Heart right ventricle (tissue), 16 donors: ENCODE measurements at places on chromosomes 11 and 22. TPM values are rescaled to one million over a fixed set of nuclear protein-coding genes. Genes with fewer than 3 reads are reported as not detected.

GRCh38 chr11:63699896-63700295, 18.6 kb downstream of the RTN3 start:
- H3K4me1 ChIP-seq: peaks cover 18% of the 10 kb centered on the region
- no peak overlapping the region for H3K4me3 ChIP-seq
- no peak for DNase-seq
- H3K27ac ChIP-seq: no peak overlapping the region
- H3K27me3 ChIP-seq: no peaks in the 10 kb centered on the region

Gene ART1
- not detected for total RNA-seq

GRCh38 chr11:78180751-78181150, 7.7 kb downstream of the KCTD21 start:
- DNase-seq: no peak
- no peaks in the 10 kb centered on the region for H3K36me3 ChIP-seq
- no peak overlapping the region for H3K4me3 ChIP-seq
- no peaks in the 10 kb centered on the region for H3K4me1 ChIP-seq

DNA sequence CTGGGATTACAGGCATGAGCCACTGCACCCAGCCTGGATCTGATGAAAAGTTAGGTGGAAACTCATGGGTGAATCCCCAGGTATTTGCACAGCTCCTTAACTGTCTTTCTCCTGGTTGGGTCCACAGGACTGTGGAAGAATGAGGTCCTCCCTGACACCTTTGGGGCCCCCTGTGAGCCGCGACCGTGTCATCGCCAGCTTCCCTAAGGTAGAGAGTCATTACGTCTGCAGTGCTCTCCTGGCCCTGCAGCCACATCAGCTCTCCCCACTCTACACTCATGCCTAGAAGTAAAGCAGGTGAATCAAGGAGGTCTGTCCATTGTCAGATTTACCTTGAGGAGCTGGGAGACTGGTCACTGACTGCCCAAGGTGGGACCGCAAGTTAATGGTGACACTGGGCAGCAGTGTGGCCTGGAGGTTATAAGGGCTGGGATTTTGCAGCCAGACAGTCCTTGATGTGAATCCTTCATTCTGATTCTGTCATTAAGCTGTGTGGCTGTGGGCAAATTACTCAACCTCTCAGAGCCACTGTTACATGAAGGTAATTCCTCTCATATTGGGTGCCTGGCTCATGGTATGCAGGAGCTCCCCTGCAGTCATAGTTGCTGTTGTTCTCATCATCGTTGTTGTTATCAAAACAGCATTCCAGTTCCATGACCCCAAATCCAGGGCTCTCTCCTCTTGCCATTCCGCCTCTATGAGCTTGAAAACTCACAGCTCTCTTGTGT, 1.4 kb downstream of the RAB36 start:
- no peak for DNase-seq
- peaks cover 8% of the 10 kb centered on the region for H3K27me3 ChIP-seq
- no peak overlapping the region for H3K27ac ChIP-seq
- H3K36me3 ChIP-seq: no peaks in the 10 kb centered on the region

Gene MPPED2
- total RNA-seq: 11.4 TPM

DNA sequence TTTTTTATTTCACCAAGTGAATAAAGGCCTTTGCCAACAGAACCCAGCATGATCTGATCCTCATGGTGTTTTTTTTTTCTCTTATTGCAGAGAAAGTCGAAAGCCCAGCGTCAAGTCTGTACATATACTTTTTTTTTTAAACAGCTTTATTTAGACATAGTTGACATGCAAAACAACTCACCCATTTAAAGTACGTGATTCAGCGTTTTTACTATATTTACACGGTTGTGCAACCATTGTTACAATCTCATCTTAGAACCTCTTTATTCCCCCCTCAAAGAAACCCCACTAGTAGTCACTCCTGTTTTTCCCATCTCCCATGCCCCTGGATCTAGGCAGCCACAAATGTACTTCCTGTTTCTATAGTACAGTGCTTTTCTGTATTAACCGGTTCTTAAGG, 20.6 kb upstream of the AP1B1 start:
- no peak for DNase-seq
- no peaks in the 10 kb centered on the region for H3K4me1 ChIP-seq
- no peak overlapping the region for H3K27ac ChIP-seq

GRCh38 chr11:23875176-23875850, 621.5 kb upstream of the LUZP2 start:
- no peak for DNase-seq
- H3K4me1 ChIP-seq: no peaks in the 10 kb centered on the region
- H3K4me3 ChIP-seq: no peak overlapping the region
- no peaks in the 10 kb centered on the region for H3K27me3 ChIP-seq
- no peak overlapping the region for H3K27ac ChIP-seq
- no peaks in the 10 kb centered on the region for H3K36me3 ChIP-seq

DNA sequence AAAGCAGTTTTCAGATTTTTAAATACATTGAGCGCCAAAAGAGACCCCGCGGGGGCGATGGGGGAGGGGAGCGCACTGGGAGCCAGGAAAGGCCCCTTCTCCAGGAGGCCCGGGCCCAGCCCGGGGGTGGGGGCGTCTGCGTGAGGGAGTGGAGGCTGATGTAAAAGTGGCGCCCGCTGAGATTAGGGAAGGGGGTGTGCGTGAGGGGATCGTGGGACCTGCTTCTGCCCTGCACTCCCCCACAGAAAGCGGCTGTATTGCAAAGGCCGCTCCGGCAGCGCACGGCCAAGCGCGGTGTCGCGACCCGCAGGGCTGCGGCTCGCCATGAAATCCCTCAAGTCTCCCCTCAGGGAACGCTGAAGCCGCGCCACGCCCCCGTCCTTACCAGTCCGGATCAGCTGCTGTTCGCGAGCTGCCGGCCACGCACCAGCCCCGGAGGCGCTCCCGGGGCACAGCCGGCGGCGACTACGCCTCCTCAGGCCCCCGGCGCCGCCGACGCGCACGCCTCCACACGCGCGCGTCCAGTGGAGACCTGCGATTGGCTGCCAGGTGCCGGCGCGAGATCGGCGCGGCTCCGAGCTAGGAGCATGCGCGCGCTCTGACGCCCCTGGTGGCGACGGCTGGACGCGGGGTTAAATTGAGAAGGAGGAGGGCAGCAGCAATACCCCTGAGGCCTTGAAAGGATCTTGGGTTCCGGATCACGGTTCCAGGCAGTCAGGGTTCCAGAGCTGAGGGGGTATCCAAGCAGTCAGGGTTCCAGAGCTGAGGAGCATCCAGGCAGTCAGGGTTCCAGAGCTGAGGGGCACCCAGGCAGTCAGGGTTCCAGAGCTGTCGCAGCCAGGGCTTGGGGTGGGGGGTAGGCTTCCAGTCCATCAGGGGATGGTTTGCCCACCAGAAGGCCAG, at the start of gene ZNF280B:
TSS of gene ZNF280B (minus strand) at position 469 of the 903 bp plus-strand sequence. CDS start 19,344 bp downstream, outside the sequence.
- H3K36me3 ChIP-seq: no peaks in the 10 kb centered on the region
- no peak within 1 kb of the TSS for H3K27ac ChIP-seq
- DNase-seq: peak; percentile 58

Gene TOP3B
- 10.1 TPM for total RNA-seq

Gene APOBEC3B
- 0.81 TPM for total RNA-seq

DNA sequence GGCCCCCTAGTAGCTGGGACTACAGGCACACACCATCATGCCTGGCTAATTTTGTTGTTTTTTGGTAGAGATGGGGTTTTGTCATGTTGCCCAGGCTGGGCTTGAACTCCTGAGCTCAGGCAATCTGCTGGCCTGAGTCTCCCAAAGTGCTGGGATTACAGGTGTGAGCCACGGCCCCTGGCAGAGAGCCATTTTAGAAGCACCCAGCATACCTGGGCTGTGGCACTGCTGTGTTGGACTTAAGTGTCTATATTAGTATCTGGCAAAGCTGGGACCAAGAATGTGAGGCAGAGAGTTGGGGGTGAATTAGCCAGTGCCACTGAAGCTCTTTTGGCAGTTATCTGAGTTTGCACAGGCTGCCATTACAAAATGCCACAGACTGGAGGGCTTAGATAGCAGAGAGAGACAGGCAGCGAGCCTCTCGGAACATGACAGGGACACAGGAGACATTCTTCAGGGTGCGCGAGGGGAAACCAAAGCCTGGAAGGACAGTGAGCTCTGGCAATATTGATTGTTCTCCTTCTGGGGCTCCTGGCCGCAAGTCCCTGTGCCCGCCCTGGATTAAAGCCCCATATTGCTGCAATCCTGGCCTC, 87.7 kb upstream of the ALX4 start:
- no peaks in the 10 kb centered on the region for H3K36me3 ChIP-seq
- peaks cover 7% of the 10 kb centered on the region for H3K4me1 ChIP-seq
- DNase-seq: no peak
- H3K4me3 ChIP-seq: no peak overlapping the region

DNA sequence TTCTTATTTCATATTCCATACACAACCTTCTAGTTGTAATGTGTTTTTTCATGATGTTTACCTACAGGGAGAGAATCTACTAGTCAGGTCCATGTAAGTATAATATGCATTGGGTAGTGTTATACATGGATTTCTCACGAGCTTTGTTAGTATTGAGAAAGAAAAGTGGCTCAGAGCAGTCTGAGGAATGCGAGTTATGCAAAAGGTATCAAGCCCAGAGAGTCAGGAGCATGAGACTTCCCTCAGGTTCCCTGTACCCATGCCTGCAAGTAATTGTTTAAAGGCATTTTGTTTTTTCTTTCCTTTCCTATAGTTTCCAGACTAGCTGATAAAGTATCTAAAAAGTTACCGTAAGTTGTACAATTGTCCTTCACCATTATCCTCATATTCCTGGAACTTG, 66.1 kb downstream of the STK33 start:
- no peaks in the 10 kb centered on the region for H3K27me3 ChIP-seq
- H3K27ac ChIP-seq: no peak overlapping the region
- H3K4me3 ChIP-seq: no peak overlapping the region
- no peaks in the 10 kb centered on the region for H3K36me3 ChIP-seq

GRCh38 chr11:24253237-24253760, 243.6 kb upstream of the LUZP2 start:
- no peaks in the 10 kb centered on the region for H3K27me3 ChIP-seq
- DNase-seq: no peak
- no peak overlapping the region for H3K4me3 ChIP-seq
- H3K4me1 ChIP-seq: no peaks in the 10 kb centered on the region
- H3K36me3 ChIP-seq: no peaks in the 10 kb centered on the region
- no peak overlapping the region for H3K27ac ChIP-seq

DNA sequence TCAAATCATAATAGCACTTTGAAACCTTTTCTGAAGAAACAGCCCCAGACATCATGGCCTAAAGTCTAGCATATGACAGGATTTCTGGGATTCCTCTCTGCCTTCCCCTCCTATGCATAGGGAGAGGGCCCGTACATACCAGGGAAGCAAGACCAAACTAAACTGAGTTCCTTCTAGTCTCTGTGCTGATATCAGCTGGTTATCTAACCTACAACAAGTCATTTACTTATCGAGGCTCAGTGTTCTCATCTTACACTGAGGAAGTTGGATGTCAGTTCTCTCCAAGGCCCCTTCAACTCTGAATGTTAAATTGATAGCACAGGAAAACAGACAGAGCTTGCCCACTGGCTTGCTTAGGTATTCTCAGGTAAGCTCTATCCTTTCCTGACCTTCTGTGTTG, 17.0 kb upstream of the GRIK4 start:
- no peak for DNase-seq
- peaks cover 4% of the 10 kb centered on the region for H3K36me3 ChIP-seq
- no peaks in the 10 kb centered on the region for H3K4me1 ChIP-seq
- no peak overlapping the region for H3K4me3 ChIP-seq

GRCh38 chr11:47215366-47215910, 664 bp downstream of the DDB2 start:
- H3K4me3 ChIP-seq: peak overlapping the region; percentile 82
- peak overlapping the region; percentile 80 for H3K27ac ChIP-seq
- H3K4me1 ChIP-seq: peaks cover 17% of the 10 kb centered on the region
- no peak for DNase-seq

- no peaks in the 10 kb centered on the region for H3K36me3 ChIP-seq
These were observed 1013.7 kb upstream of the CNTN5 start for GRCh38 chr11:98007072-98007471.

DNA sequence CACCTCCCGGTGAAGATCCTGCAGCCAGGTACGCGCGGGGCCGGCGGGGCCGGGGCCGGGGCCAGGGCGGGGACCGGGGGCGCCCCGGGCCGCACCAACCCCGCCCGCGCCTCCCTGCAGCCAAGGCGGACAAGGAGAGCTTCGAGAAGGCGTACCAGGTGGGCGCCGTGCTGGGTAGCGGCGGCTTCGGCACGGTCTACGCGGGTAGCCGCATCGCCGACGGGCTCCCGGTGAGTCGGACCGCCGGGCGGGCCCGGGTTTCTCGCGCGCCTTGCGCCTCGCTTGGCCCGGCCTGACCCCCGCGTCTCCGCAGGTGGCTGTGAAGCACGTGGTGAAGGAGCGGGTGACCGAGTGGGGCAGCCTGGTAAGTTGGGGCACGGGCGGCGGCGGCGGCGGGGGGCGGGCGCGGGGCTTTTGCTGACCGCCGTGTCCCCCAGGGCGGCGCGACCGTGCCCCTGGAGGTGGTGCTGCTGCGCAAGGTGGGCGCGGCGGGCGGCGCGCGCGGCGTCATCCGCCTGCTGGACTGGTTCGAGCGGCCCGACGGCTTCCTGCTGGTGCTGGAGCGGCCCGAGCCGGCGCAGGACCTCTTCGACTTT, 531 bp downstream of the PIM3 start:
- peak; percentile 44 for DNase-seq
- H3K4me3 ChIP-seq: peak overlapping the region; percentile 97
- H3K27me3 ChIP-seq: no peaks in the 10 kb centered on the region

GRCh38 chr11:85118151-85118550, 509.0 kb downstream of the DLG2 start:
- no peak overlapping the region for H3K4me3 ChIP-seq
- DNase-seq: no peak
- H3K36me3 ChIP-seq: no peaks in the 10 kb centered on the region
- no peaks in the 10 kb centered on the region for H3K27me3 ChIP-seq
- H3K4me1 ChIP-seq: no peaks in the 10 kb centered on the region

- H3K4me3 ChIP-seq: peak overlapping the region; percentile 83
- H3K27ac ChIP-seq: peak overlapping the region; percentile 98
- no peaks in the 10 kb centered on the region for H3K36me3 ChIP-seq
These were observed 1.0 kb upstream of the FKBP2 start for GRCh38 chr11:64239662-64240434.

DNA sequence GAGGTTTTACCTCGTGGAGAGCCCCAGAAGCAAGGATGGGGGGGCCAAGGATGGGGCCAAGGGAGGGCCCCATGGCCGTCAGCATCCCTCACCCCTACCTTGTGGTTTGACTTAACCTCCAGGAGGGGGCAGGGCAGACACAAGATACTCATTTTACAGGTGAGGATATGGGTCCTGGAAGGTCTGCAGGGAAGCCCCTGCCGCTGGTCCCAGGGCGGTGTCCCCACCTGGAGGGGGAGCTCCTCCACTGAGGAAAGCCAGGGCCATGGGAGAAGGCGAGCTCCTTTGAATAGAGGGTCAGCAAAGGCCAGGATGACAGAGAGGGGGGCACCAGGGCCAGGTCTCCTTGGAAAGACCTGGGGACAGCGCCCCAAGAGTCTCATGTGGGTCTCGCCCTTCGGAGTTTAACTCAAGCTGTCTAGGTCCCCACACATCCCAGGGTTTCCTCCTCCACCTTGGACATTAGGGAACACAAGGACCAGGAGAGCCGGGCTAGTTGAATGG, 5.9 kb upstream of the ADORA2A start:
- H3K27ac ChIP-seq: peak overlapping the region; percentile 33
- H3K4me3 ChIP-seq: no peak overlapping the region
- H3K4me1 ChIP-seq: peaks cover 39% of the 10 kb centered on the region
- H3K27me3 ChIP-seq: peaks cover 3% of the 10 kb centered on the region
- no peaks in the 10 kb centered on the region for H3K36me3 ChIP-seq
